ENCODE measurements at places on chromosomes 16 and 17.

DNA sequence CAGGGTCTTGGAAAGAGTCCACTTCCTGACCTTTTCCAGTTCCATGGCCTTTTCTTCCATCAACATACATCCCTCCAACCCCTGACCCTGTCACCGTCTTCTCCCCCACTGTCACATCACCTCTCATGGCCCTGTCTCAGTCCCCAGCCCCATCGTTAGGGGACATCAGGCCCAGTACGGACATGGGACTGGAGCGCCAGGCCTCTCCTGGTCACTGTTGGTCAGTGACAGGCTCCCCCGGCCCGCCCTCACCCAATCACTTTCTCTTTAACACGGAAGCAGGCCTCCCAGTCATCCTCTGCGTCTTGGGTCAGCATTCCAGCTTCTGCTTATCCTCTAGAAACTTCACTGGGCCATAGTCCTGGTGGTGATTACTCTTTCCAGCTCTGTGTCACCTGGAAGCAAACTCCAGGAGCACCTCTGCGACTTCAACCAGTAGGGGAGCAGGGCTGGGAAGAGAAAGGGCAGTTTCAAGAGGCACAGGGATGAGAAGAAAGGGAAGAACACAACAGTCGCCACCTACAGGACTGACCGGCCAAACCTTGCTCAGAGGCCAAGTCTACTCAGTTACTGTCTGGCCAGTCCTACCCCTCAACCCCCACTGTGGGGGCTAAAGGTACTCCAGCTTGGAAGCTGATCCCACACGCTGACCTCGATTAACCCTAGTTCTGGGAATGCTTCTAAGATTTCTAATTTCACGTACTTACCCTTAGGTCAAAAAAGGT is 15.9 kb upstream of the ICAM2 start:
- DNase-seq: no peak

DNA sequence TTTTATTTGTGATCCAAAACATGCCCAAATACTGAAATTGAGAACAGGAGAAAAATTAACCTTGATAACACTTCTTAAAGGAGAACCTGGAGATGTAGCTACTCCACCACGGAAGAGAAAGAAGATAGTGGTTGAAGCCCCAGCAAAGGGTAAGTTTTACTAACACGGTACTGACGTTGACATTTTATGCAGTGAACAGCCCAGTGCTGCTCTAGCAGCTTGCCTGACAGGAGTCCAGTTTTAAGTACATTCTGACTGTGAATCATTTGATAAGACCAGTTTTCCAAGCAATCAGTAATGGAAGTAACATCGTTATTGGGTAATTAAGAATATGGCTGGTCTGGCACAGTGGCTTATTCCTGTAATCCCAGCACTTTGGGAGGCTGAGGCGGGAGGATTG is 6.5 kb downstream of the ORC6 start:
- no peak for DNase-seq

DNA sequence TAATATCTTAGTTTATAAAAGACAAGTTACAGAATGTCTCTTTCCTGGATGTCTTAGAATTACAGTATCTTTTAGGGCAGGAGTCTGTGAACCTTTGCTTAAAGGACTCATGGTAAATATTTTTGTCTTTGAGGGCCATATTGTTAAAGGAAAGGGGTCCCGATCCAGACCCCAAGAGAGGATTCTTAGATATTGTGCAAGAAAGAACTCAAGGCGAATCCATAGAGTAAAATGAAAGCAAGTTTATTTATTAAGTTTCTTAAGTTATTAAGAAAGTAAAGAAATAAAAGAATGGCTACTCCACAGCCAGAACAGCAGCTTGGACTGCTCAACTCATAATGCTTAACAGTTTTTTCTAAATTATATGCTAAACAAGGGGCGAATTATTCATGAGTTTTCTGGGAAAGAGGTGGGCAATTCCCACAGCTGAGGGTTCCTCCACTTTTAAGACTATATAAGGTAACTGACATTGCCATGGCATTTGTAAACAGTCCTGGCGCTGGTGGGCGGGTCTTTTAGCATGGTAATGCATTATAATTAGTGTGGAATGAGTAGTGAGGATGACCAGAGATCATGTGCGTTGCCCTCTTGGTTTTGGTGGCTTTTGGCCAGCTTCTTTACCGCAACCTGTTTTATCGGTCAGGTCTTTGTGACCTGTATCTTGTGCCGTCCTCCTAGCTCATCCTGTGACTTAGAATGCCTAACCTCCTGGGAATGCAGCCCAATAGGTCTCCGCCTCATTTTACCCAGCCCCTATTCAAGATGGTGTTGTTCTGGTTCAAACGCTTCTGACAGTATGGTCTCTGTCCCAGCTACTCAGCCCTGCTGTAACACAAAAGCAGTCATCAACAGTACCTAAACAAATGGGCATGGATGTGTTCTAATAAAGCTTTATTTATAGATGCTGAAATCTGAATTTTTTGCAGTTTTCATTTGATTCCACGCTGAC is 53.2 kb downstream of the BMERB1 start:
- DNase-seq: no peak

- no peak for DNase-seq
These were observed 14.1 kb downstream of the DHRS7B start for GRCh38 chr17:21140911-21141310.

- no peak for DNase-seq
These were observed 191.4 kb downstream of the RGS9 start for GRCh38 chr17:65328567-65328966.

GRCh38 chr17:4506892-4507291 is 8.2 kb downstream of the SPNS2 start:
- DNase-seq: no peak

- DNase-seq: no peak
These were observed 80.9 kb downstream of the PARN start for GRCh38 chr16:14548933-14549788.

GRCh38 chr17:70314096-70314495 is 144.8 kb downstream of the KCNJ2 start:
- DNase-seq: no peak

DNA sequence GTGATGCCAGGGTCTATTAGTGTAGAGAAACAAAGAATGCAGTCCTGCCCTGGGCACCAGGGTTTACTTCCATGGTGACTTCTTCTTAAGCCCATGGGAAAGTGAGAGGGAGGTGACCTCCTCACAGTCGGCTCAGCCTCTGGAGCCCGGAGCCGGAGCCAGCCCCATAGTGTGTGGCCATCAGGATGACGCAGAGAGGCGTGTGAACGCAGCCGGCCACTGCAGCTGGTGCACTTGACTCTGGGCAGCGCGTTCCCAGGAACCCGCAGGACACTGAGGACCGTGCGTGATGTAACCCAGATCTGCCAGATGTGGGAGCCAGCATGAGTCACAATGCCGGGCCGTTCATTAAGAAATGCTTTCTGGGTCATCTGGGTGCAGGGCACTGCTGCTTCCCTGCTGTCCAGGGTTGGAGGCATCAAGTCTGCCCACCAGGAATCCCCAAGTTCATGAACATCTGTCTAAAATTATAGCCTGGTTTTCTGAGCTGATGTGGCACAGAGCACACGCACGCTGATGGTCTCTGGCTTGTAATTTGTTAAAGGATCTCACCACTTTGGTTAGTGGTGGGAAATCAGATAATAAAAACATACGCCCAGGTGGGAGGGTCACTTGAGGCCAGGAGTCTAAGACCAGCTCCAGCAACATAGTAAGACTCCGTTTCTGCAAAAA is 114.1 kb downstream of the PITPNC1 start:
- peak; percentile 96 for DNase-seq

DNA sequence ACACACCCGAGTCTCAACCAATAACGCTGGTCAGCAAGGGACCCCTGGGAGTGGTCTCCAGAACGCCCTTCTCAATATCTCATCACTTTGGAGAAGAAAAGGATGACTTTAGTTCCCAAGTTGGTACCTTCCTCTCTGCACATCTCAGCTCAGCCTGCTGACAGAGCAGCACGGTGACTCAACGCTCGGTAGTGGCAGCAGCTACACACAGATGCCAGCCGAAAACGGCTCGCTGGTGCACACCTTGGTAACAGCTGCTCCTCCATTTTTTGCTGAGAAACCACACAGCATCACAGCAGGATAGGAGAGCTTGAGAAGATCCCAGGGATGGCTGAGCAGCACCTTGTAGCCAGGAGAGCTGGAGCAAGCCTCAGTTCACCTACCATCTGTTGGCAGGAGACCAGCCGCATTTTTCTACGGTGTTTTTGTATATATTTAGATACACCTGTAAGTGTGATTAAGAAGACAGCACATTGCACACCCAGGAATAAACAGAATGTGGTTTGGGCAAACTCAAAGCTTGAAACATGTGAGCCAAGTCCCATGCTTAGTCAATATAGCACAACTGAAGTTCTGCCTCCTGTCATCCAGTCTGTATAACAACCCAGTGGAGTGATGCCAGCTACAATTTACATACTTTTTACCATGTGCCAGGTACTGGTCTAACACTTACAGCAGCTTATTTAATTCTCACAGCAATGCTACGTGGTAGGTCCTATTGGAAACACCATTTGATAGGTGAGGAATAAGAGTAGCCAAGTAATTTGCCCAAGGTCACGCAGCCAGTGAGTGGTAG is 83.8 kb upstream of the ERCC4 start:
- DNase-seq: no peak

- DNase-seq: no peak
These were observed 244.9 kb downstream of the CA10 start for GRCh38 chr17:51913491-51914205.
